ENCODE measurements at places on chromosomes 2 and 18.

DNA sequence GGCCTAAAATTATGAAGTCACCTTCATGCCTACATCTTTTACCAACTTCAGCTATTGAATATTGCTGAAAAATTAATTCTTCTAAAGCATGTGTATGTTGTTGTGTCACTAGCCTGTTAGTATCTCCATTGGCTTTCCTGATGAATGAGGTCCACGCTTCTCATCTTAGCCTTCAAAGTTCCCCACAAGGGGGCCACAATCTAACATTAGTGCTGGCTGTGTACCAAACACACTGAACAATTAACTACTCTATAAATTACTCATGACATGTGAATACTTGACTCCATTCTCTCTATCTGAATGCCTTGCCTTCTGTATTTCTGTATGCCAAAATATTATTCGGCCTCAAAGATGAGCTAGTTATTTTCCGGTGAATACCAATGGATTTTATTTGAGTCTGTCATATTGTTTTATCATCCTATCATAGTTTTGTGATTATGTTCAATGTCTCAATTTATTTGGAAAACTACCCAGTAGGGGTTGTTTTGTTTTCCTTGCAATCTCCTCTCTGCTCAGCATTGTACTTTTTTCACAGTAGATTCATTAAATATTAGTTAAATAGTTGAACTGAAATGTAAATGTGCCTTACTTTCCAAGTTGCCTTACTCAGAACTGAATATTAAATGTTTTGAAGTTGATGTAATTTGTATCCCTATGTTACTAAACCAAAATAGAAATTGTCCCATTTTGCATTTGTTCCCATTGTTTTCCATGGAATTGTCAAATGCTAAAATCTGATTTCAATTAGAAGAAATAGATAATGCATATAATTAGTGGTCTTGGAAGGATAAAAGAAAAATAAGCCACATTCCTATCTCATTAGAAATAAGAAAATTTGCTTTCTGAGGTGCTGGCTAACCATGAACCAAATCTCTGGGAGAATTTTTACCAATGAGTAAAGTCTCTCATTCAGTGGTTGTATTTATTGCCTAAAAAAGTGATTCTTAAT lies 208.4 kb upstream of the COL3A1 start:
- DNase-seq = no peak

GRCh38 chr2:182864949-182865570 lies 1.4 kb downstream of the FRZB start:
- DNase-seq = no peak

DNA sequence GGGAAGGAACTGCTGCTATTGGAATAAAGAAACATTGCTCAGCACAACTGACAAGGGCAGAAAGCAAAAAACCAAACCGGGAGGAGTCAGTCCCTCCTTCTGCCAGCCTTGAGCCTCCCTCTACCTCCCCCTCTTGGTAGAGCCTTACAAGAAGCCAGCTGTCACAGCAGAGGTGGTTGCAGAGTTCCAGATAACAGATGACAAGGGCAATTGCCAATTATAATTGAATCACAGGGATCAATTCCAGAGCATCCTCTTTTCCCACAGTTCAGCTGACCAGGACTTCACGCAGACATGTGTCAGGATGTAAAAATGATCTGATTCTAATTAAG lies 548.2 kb upstream of the LRRTM1 start:
- DNase-seq = no peak

GRCh38 chr2:224952936-224953657 lies 89.2 kb downstream of the DOCK10 start:
- no peak for DNase-seq

DNA sequence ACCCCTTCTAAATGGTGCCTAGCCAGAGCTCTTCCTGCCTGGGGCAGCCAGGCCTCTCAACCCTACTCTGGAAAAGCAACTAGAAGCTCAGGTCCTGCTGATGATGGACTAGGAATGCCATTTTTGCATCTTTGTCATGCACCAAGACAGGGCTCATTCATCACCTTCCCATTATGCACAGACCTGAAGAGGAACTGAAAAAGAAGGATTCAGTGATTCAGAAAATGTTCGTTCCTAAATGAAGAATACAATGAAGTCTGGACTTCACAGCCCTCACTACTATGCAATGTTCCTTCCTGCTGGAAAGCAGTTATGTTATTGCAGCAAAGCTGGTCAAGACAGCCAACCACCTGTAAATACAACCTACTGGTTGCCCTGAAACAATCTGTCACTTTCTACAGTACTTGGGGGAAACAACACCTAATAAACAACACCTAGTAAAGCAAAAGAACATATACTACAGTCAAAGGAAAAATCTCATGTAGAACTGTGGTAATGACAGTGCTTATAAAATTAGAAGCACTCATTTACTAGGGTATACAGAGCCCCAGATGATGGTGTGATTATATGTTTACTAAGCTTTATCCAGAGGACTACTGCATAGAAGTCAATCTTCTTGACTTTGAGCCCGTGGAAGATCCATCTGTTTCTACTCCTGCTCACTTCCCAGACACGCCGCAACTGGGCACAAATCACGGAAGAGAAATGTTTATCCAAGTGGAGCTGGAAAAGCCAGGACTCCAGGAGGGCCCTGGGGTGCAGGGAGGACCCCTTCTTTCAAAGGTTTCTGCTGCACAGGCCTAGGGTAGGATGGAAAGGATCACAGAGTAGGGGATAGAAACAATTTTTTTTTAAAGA lies 103.1 kb upstream of the THOC1 start:
- DNase-seq = no peak

DNA sequence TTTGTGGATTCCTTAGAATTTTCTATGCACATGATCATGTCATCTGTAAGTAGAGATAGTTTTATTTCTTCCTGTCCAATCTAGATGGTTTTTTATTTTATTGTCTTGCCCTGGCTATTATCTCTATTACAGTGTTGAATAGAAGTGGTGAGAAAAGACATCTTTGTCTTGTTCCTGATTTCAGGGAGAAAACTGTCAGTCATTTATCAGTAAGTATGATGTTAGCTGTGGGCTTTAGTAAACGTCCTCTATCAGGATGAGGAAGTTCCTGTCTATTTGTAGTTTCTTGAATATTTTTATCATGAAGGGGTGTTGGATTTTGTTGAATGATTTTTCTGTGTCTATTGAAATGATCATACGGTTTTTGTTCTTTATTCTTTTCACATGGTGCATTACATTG lies 5.3 kb downstream of the PLEKHH2 start:
- no peak for DNase-seq

- no peak for DNase-seq
These were observed 133.6 kb upstream of the ERBB4 start for GRCh38 chr2:212672186-212672585.

DNA sequence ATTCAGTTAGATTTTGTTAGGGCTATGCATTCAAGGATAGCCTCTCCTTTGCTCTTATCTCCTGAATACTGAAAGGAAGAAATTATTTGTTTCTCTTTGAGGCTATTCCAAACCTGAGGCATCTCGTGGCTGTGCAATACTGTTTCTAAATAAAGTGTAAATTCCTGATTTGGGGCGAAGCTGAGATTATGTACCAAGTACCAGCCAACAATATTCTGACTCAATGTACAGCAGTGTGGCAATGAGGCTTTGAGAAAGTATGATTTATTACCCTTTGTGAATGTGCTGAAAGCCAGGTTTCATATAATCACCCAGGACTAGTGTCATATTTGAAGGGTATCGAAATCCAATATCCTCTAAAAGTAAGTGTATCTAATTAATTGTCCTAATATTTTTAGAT lies 113.5 kb downstream of the MEIS1 start:
- no peak for DNase-seq

- no peak for DNase-seq
These were observed 46.3 kb upstream of the LTBP1 start for GRCh38 chr2:32900246-32900973.

DNA sequence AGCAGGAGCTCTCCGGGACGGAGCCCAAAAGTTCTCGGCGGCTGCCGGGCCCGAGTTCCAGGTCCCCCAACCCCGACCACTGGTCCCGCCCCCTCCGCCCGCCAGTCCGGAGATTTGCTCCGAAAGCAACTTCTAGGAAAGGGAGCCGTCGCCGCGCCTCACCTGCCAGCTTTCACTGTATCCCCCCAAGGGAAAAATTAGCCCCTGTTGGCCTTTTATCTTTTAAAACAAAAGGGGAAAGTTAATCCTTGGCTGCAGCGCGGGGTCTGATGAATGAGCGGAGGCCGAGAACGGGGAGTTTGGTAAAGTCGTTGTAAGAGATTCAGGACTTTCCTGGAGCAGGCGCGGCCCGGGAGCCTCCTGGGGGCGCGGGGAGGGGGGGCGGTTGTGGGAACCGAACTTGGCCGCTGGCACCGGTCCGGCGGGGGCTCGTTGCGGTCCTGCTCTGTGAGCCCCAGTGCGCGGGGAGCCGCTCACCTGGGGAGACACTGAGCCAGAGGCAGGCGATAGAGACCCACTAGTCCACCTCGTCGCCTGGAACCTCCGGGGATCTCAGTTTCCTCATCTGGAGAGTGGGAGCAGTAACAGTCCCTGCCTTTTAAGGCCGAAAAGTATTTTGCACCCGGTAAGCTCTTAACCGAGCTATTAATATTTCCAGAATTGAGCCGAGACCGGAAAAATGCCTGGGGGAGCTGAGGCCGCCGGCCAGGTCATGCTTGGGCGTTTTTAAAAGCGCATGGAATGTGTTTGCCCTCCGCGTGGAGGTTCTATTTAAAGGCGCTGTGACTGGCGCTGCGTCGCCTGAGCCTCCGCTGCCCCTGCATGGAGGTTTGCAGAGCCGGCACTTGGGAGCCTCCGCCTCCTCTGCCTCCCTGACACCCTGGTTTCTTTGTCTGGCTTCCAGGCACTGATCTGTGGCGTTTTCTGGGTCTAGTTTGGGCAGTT lies 1.1 kb downstream of the EFHD1 start:
- no peak for DNase-seq

GRCh38 chr2:135190799-135191198 lies 138.7 kb downstream of the RAB3GAP1 start:
- no peak for DNase-seq

DNA sequence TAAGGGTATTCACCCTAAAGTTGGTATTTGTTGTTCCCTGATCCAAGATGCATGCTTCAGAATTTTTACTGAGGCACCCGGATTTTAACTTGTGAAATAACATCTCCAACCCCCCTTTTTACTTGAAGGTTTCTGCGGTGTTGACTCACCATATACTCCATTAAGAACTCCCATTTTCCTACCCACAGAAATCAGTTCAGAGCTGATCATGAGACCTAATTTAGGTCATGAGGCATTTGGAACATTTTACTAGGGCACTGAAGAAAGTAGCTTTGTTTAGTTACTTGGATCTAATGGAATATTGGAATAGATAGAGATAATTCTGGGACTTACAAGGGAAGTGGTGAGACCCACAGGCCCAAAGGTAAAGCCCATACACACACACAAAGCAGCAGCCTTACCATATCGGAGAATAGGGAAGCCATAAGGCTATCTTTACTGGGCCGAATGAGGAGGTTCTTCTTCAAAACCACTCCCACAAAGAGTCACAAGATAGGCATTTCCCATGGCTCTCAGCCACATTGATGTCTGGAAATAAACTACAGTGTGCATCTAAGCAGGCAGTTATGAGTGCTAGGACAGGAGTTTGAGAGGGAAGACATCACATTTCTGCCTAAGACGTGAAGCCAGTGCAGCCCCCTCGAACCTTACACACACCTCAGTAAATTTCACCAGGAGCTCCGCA lies 681.0 kb upstream of the LRRTM4 start:
- no peak for DNase-seq

DNA sequence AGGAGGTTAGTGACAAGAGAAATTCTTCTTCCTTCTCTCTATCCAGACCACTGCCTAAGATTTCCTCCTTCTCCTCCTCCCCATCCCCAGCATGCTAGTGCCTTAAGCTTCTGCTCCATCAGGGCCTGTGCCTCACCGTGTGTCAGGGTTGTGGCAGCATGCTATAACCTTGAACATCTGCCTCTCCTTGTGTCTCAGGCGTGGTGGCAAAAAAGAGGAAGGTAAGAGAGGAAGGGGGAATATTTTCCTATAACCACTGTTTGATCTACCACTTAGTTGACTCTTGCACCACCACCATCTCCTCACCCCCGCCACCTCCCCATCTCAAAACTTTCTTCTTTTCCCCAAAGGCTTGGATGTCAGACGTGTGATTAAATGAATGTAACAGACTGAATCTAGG lies 38.3 kb upstream of the PEX13 start:
- DNase-seq = no peak

DNA sequence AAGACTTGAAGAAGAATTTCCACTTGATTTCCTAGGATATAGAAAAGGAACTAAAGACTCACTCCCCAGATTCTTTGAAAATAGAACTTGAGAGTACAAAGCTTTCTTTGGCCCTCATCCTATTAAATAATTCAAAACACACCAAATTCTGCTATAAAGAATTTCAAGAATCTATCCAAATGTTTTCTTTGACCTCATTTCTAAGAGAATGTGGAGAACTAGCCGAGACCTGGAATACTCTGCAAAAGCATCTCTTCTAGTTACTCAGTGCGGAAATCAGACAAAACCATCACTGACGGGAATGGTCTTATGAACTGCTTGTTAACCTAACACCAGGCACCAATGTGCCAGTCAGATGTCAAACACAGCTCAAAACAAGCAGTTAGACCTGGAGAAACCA lies 44.2 kb upstream of the ARL5A start:
- DNase-seq = no peak

DNA sequence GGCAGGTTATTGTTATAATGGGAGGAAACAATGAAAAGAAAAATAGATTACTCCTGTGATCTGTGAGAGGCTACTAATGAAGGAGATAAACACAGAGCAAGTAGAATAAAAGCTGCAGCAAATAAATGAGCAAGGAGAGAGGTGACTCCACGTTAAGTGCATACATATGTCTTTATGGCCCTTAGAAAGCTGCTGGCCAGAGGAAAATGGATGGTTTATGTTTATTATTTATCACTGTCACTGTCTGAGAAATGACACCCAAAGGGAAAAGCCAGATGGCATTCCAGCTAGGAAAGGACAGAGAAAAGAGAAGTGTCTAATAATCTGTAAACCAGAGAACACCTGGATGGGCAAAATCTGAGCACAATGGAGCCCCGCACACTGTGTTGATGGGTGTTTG lies 122.9 kb upstream of the DDX18 start:
- no peak for DNase-seq

DNA sequence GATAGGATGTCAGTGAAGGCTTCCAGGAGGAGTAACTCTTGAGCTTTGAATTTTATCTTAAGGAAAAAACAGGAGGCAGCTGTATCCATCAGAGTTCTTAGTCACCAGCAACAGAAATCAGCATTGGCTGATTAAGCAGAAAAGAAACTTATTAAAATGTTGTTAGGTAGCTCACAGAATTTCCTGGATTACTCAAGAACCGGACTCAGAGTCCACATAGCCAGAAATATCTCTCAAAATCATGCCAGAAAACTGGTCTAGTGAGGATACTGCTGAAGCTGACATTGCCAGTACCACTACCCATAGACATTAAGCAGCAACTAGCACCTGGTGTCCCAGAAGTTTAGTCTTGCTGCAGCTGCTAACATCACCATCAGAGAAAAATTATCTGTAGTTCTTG lies 10.1 kb upstream of the AFTPH start:
- DNase-seq = no peak

GRCh38 chr2:208049006-208049405 lies 23.7 kb upstream of the PLEKHM3 start:
- DNase-seq = no peak

All from stimulated activated CD8-positive, alpha-beta memory T cell treated with anti-CD3 and anti-CD28 coated beads, Interleukin-7, amount 100 ng/mL, for 1 hour (primary cell).